Mammary epithelial cell (primary cell): ENCODE measurements at places on chromosomes 13 and 19.
A peak's percentile ranks its signal among the peaks of the same experiment; 100 is the strongest.

DNA sequence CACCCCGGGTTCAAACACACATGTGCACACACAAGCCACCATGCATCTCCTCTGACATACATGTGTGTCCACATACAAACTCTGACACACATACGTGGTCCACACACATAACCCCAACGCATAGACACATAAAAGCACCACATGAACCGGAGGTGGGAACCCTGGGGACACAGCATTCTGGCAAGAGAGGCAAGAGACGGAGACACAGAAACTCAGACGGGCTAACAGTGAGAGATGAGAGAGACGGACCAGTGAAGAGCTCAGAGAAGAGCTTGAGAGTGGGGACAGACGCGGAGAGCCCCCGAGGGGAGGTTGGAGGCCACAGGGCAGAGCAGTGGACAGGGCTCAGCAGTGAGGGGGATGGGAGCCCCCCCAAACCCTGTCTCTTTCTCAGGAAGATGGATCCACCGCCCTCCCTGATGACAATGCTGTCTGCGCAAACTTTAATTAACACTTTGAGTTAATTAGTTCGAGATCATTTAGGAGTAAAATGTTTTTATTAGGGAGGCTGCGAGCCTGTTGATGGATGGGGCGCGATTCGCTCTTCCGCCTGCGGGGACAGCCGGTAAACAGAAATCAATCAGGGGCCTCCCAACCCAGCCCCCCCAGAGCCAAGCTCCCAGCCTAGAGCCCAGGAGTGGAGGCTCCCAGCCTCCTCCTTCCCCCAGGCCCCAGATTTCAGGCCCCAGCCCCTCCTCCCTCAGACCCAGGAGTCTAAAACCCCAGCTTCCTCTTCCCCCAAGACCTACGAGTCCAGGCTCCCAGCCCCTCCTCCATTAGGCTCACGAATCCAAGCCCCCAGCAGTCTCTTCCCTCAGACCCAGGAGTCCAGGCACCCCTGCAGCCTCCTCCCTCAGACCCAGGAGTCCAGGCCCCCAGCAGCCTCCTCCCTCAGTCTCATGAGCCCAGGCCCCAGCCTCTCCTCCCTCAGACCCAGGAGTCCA is 9.5 kb upstream of the ERFL start:
- no peak for DNase-seq

DNA sequence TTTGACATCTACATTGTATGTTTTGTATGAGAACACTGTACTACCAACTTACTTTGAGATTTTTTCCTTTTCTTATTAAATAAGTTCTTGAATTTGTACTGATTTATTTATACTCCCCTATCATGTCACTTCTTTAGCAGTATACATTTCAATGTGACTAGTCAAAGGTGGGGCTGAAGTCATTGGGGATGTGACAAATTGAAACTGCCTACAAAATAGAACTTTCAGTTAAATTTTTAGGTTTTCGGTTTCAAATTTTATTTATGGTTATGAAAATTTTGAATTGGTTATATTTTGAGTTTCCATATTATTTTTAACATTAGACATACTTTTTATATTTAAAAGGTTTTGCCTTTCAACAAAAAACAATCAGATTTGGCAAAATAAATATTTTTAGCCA is 221.6 kb downstream of the NBEA start:
- no peak for DNase-seq

GRCh38 chr13:104650431-104650830 is 1584.2 kb upstream of the SLC10A2 start:
- DNase-seq = peak; percentile 28

- no peak for DNase-seq
Observed at GRCh38 chr13:108305655-108306054, 36.1 kb downstream of the TNFSF13B start.

- DNase-seq = peak; percentile 45
Observed at GRCh38 chr13:30486230-30487074, 20.7 kb upstream of the HMGB1 start.
